Stimulated activated CD4-positive, alpha-beta T cell treated with anti-CD3 and anti-CD28 coated beads, Interleukin-2, amount 100 ng/mL, for 48 hours (primary cell): ENCODE measurements at places on chromosomes 3 and 15.

- DNase-seq, result no peak
Observed at GRCh38 chr3:78140866-78141265, 1101.0 kb downstream of the ROBO2 start.

- no peak for DNase-seq
Observed at GRCh38 chr15:82532991-82533481, 7.2 kb downstream of the RPS17 start.

DNA sequence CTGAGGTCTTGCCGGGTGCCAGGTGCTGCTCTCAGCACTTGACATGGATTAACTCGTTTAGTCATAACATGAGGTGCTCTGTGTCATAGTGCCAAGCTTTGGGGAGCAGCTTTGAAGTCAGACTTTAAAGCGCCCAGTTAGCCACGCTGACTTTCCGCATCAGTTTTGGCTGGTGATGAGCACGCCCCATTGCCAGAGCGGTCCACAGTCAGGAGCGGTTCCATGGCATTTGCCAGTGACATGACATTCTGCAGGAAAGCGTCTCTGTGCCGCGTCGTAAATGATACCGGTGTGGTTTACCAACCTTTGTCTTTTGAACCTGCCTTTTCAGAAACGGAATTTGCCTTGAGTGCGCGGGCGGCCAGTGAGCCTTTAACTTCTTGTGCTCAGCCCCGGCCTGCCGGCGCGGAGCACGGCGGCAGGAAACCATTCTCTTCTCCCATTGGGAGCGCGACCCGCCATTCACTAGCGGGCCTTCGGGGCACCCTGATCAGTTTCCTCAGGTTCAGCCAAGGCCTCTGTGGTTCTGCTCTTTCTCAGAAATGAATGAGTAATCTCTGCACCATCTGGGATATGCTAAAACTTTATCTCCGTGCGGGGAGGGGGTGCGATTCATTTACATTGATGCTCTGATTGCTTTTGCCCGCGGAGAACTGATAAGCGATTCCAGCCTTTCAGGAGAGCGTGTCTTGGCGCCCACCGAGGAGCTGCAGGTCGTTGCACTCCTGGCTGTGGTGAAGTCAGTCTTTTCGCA, 1.7 kb upstream of the SLC2A2 start:
- DNase-seq, result peak; percentile 58

- DNase-seq, result no peak
Observed at GRCh38 chr3:13874891-13875290, 5.0 kb downstream of the WNT7A start.

GRCh38 chr15:100597862-100598261, 4.1 kb downstream of the LINS1 start:
- no peak for DNase-seq

DNA sequence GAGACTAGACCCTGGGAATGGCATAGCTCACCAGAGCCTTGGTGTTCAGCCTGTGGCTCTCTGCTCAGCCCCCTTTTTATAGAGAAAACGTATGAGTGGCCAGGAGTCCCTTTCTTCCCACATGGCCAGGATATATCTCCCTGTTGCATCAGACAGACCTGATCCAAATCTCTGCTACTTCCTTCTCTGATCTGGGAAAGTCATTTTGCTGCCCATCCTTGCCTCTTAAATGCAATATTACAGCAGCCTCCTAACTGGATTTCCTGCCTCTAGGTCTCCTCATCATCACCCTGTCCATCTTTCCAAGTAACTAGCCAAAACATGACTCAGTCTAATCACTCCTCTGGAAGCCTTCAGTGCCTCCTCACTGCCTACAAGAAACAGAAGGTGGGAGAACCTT, 42.9 kb downstream of the CTDSPL start:
- DNase-seq, result no peak
